ENCODE measurements at places on chromosomes 12 and 14.

GRCh38 chr14:31194661-31195060 lies 12.9 kb downstream of the HECTD1 start:
- no peak for DNase-seq

GRCh38 chr12:95445884-95446505 lies 28.0 kb upstream of the METAP2 start:
- no peak for DNase-seq

DNA sequence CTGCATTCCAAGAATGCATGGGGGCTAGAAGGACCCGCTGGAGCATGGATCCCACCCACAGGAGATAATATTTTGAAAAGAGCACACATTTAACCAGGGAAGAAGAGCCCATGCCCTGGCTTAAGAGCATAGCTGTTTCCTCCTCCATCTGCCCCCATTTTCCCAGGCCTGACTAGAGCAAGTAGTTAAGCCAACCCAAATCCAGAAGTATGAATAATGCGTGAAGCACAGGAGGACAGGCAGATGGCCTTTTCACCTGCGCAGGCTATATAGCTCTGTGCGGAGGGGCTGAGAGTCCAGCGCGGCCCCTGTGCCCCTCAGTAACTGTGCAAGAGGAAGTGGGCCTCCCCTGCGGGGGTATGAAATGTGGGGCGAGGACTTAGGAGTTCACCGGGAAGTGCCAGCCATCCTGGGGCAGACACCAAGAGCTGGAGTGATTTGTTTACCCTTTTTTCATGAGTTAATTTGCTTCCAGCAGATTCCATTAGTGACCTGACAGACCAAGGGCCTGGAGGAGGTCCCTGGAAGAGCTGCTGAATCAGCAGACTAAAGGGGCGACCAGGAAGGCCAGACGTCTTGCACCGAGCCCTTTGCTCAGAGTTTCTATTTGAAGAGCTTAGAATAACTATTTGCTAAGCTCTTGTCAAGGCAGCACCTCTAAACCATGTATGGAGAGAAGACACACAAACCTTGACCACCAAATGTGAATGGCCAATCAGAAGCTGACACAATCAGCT lies 37.2 kb downstream of the DPF3 start:
- DNase-seq: no peak

- no peak for DNase-seq
Measured at GRCh38 chr14:102966681-102967505, 44.4 kb downstream of the AMN start.

GRCh38 chr14:102668291-102668873 lies 75.9 kb downstream of the RCOR1 start:
- DNase-seq: no peak

GRCh38 chr14:101226603-101227425 lies 323.3 kb upstream of the RTL1 start:
- no peak for DNase-seq

- no peak for DNase-seq
Measured at GRCh38 chr14:77026930-77027537, 1.5 kb downstream of the IRF2BPL start.

GRCh38 chr14:23828616-23829015 lies 125.0 kb upstream of the DHRS4 start:
- DNase-seq: no peak

- no peak for DNase-seq
Measured at GRCh38 chr14:61160798-61161197, 120.3 kb downstream of the TMEM30B start.

DNA sequence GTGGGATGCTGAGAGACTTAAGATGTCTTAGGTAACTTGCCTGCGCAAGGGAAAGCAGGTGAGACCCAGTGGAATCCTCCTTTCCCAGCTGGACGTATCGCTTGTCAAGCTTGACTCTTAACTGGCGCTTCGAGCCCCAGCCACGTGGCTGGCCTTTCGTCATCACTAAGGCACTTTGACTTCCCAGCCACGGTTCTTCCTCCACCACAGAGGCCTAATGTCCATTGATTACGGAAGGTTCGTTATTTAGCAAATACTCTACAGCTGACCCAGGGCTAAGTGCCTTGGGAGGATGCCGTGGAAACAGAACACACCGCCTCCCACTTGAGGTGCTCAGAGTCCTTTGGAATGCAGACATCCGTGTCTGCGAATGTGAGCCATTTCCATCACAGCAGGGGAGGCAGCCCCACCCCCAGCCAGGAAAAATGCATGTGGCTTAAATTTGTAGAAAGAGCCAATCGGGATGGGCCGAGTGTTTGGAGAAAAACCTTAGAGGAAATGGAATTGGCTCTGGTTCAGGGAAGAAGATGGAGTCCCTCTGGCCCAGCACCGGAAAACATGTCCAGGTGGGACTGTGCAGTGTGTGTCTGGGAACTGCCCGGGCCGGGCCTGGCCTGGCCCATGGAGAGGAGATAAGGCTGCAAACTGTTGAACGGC lies 115.7 kb downstream of the PLXNC1 start:
- DNase-seq: no peak

GRCh38 chr14:71964716-71965115 lies 32.5 kb downstream of the RGS6 start:
- DNase-seq: no peak

- DNase-seq: no peak
Measured at GRCh38 chr12:113860950-113861349, 105.2 kb downstream of the RBM19 start.

DNA sequence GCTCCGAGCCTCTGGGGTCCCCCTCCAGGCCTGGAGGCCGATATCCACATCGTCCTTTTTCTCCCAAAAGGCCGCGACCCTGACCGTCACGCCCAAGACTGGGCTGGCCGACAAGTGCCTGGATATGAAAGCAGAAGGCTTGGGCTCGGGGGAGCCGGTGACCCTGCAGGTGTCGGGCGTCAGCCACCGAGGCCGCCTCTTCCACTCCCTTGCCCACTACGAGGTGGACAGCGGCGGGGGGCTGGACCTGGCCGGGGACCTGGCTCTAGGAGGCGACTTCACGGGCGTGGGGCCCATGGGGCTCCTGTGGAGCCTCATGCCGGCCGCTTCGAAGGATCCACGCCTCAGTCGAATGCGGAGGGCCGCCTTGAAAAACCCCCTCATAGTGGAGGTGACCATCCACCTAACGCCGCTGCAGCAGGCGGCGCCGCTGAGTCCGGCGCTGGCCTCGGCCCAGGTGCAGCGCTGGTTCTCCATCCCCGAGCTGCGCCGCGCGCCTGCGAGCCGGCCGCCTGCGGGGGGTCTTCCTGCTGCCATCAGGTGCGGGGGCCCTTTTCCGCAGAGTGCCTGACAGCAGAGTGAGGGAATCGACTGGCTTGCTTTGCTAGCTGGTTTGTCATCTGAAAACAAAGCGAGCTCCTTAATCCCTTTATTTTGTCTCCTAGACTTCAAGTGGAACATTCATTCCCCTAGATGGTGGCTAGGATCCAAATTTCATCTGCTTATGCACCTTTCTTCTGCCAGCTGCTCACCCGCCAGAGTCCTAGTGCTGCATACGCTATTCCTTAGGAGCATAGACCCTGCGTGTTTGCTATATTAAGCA lies 10.6 kb upstream of the DNAL1 start:
- no peak for DNase-seq

- DNase-seq: no peak
Measured at GRCh38 chr14:80726211-80726610, 215.3 kb downstream of the CEP128 start.

DNA sequence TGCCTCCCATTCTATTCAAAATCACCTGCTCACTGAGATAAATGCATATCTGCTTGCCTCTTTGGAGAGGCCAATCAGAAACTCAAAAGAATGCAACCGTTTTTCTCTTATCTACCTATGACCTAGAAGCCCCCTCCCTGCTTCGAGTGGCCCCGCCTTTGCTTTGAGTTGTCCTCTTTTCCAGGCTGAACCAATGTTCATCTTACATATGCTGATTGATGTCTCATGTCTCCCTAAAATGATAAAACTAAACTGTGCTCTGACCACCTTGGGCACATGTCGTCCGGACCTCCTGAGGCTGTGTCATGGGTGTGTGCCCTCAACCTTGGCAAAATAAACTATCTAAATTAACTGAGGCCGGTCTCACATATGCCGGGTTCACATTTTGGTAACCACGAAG lies 64.1 kb upstream of the HECTD1 start:
- no peak for DNase-seq

DNA sequence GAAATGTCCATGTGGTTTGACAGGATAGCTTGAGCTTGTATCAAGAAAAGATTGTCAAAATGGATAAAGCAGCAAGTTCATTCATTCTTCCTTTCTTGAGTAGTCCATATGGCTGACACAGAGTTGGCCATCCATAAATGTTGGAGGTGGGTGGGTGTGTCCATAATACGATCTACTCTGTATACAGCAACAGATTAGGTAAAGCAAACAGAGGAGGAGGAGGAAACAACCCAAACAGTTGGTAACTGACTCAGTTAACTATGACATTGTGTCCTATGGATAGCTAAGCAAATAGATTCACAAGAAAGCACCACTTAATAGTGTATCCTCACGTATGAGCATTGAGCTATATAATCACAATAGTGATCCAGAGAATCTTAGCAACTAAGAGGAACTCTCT lies 144.0 kb downstream of the EGLN3 start:
- no peak for DNase-seq

- no peak for DNase-seq
Measured at GRCh38 chr14:88305528-88306322, 17.3 kb downstream of the KCNK10 start.

GRCh38 chr12:24922090-24922489 lies 26.8 kb downstream of the BCAT1 start:
- DNase-seq: no peak

DNA sequence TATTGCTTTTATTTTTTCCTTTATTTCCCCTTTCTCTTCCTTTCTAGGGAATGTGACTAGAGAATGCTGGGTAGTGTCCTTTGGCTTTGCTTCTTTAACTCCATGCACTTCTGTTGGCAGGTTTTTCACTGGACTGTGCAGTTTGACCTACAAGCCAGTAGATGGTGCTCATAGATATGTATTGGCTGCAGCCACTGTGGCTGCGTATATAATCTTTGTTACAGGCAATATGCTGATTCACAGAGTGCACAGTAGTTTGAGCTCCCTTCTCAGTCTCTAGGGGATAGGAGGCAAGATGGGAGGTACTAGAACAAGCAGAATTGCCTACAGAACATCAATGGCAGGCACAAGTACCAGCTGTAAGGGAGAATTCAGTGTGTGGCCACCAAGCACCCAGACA lies 503.5 kb downstream of the LRFN5 start:
- DNase-seq: no peak

DNA sequence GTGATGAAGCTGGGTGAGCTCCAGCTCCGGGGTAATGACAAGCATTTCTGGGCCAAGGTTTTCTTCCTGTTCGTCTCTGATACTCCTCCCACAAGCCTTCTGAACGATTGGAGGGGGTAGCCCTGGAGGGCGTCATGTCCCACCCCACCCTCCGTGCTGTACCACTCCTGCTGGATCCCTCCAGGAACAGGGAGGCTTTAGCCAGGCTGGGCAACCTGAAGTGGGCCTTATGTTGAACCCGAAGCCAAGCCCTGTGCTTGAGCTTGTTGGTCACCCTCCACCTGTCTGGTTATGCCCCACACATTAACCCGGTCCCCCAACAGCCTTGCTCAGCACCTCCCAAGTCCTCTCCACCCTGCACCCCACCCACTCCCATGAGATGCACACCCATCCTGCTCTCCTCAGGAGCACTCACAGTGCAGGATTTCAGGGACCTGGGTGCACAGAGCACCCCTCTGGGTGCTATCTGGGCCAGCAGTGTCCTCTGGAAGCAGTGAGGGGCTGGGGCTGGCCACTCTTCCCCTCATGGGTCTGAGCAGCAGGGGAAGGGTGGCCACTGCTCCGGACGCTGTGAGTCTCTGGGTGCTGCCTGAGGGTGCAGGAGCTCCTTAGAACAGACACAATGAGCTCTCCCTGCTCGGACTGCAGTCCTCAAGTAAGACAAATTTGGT lies 6.8 kb upstream of the KRT83 start:
- no peak for DNase-seq

DNA sequence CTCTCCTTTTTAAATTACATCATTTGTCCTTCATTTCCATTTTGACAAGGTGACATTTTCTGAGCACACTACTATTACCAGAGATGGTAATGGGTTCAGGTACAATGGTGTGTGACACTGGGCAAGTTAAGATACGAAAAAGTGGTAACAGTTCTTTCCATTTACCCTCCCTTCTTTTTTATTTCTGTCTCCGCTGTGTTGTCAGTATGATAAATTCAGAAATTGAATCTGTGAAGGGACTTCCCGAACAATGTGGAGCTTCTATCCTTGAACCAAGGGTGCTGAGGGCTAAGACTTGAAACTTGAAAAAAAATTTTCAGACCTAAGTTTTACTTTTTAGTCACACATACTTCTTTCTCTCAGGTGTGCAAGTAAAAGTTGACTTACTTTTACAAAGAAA lies 103.7 kb downstream of the ERC1 start:
- DNase-seq: no peak

DNA sequence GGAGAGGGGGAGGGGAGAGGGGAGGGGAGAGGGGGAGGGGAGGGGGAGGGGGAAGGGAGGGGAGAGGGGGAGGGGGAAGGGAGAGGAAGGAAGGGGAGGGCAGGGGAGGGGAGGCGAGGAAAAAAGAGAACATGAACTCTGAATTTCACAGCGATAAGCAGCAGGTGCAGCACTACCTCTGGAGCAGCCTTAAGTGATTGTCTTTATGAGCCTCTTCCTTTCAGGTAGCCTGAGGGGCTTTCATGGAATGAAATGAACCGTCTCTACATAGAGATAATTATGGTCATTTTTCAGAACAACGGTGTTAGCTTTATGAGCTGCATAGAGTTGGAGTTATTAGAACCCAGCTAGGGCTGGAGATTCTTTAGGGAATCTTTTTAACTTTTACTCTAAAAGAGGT lies 18.1 kb upstream of the PTCSC3 start:
- DNase-seq: no peak

GRCh38 chr12:96403870-96404269 lies 3.6 kb upstream of the CDK17 start:
- no peak for DNase-seq

GRCh38 chr14:72839753-72840607 lies 53.9 kb downstream of the DPF3 start:
- DNase-seq: no peak

- DNase-seq: no peak
Measured at GRCh38 chr12:117279606-117280005, 81.8 kb downstream of the NOS1 start.

GRCh38 chr12:82600379-82600778 lies 86.3 kb upstream of the TMTC2 start:
- no peak for DNase-seq

GRCh38 chr12:107657621-107658020 lies 28.0 kb upstream of the PWP1 start:
- DNase-seq: no peak

GRCh38 chr14:64246688-64247087 lies 47.5 kb downstream of the ESR2 start:
- no peak for DNase-seq

- no peak for DNase-seq
Measured at GRCh38 chr14:104382361-104383087, 197.0 kb upstream of the C14orf180 start.

Measured in stimulated activated CD4-positive, alpha-beta T cell treated with anti-CD3 and anti-CD28 coated beads, TNF-alpha, amount 100 ng/mL, for 48 hours (primary cell).